ENCODE measurements at places on chromosomes 3 and 15.

DNA sequence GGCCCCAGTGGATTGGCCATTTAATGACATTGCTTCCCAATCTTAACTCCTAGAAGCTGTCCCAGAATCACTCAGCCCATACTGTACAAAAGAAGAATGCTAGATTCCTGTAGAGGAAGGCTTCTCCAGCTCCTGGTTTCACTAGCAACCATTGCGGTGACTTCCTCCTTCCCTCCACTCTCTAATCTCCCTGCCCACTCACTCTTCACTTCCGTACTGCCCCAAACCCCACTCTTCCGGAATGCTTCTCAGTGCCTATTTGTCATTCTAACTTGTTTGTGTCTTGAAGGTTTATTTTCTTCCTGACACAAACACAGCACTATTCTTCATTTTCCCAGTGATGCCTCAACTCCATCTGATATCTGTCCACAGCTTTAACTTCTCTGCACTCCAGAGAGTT lies 97.1 kb upstream of the SPATA16 start:
- DNase-seq, result no peak

GRCh38 chr15:66008940-66009562 lies 139.8 kb downstream of the RAB11A start:
- DNase-seq, result no peak

- DNase-seq, result no peak
These were observed 61.2 kb downstream of the ITGA11 start for GRCh38 chr15:68370768-68371151.

GRCh38 chr3:127758013-127758412 lies 64.3 kb downstream of the MGLL start:
- DNase-seq, result no peak

DNA sequence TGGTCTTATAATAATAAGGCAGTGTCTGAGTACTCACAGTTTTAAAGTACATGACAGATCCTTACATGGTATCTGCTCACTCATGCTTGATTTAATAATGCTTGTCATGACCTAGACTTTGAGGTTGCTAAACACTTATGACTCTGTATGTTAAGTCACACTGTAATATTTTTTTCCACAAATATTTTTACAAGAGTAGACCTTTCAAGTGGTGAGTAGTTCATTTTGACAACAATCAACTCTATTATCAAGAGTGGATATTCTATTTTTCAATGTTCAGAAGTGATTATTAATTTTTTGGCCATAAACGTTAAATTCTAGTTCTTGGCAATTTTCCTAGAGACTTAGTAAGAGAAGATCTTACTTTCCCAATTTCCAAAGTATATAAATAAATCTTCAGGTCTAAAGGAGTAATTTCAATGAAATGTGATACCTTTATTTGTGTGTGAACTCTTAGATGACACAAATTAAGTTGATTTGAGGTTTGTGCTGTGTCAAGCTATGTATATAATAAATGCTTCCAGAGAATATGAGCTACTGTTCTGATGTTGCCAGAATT lies 104.5 kb downstream of the NLGN1 start:
- no peak for DNase-seq

Measured in stimulated activated CD4-positive, alpha-beta T cell treated with anti-CD3 and anti-CD28 coated beads, Interleukin-1b, Interleukin-23, amount 100 ng/mL, for 1 hour (primary cell).